ENCODE measurements at places on chromosomes 2 and 18. TPM values are rescaled to one million over a fixed set of nuclear protein-coding genes. Genes with fewer than 3 reads are reported as not detected.

- no peak for DNase-seq
Measured at GRCh38 chr18:45359275-45360009, 255.8 kb upstream of the SLC14A2 start.

- DNase-seq, result no peak
Measured at GRCh38 chr2:54083445-54083844, 32.0 kb upstream of the ACYP2 start.

GRCh38 chr2:194566907-194567660, 1089.9 kb upstream of the SLC39A10 start:
- DNase-seq, result no peak

DNA sequence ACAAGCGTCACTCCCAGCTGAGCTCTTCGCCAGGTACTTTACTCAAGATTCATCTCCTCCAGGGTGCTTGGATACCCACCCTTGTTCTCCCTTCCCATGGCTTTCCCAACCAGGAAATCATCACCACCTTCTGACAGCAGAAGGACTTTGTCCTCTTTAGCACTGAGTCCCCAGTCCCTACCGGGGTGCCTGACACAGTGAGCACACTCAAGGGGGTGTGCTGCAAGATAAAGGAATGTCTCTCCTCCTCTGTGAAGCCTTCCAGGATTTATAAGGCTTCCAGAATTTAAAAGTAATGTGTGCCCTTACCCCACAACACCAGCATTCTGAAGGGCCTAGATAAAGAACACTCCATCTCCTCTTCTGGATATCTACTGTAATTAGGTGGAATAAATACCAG, 39.6 kb downstream of the ACVR1 start:
- no peak for DNase-seq

DNA sequence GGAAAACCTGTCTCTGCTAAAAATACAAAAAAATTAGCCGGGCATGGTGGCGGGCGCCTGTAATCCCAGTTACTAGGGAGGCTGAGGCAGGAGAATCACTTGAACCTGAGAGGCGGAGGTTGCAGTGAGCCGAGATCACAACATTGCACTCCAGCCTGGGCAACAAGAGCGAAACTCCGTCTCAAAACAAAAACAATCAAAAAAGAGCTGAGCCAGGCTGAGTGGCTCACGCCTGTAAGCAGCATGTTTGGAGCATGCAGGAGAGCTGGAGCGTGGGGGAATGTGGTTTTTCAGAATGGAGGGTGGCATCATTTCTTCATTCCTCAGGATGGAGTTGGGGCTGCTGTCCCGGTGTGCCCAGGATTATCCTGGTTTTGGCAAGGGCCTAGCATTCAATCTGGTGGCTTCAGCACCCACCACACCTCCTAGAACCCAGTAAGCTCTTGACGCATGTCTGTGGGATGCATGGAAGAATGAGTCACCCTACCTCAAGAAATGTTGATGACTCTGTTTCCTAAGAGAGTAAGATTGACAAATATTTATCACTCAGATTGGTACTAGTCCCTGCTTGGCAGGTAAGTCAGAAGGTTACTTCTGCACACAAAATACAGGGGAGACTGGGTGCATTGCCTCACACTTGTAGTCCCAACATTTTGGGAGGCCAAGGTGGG, 90.2 kb upstream of the ODC1 start:
- peak; percentile 21 for DNase-seq

GRCh38 chr2:30127016-30127893, 19.6 kb upstream of the YPEL5 start:
- no peak for DNase-seq

- no peak for DNase-seq
Measured at GRCh38 chr18:21496277-21496835, 104.1 kb downstream of the ESCO1 start.

GRCh38 chr18:6256521-6256920, 158.2 kb downstream of the L3MBTL4 start:
- no peak for DNase-seq

DNA sequence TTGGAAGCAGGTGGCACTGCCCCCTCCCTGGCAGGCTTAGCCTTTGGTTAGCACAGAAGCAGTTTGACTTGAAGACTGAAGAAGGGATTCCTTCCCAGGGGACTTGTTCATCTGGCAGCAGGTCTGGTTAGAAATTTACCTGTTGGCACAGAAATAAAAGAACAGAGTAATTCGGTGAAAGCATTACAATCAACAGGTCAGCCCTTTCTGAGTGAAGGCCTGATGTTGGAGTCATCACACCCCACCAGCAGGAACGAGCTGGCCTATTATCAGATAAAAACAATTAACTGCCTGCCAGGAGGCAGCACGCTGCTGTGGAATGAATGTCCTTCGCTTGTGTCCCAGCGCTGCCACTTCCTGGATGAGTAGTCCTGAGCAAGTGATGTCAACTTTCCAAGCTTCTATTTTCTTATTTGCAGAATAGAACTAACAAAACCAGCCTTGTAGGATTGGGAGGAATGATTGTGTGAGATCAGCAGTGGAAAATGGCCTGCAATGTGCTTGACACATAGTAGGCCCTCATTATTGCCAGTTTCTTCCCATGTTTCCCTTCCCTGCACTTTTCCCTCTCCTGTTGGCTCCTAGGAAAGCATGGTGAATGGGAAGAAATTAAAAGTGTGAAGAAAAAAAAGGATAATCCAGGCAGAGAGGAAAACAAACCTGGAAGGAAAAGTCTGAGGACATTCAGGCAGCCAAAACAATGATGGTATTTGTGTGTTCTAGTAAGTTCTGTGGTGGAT, 29.0 kb downstream of the LGALSL start:
- no peak for DNase-seq

DNA sequence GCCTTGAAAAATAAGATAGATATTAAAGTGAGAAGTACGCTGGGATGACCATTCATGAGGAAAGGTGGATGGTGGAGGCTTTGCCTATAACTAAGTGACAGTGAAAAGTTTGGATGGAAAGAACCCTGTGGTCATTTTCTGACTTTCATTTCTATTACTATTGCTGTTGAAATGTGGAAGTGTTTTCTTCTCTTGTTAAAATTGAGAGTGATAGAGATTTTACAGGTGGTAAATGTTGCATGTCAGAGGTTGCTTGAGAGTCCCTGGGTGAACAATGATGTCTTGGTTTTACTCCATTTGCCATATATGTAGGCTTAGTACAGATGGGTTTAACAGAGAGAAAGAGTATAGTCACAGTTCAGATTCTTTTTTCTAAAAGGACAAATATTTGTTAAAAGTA, 18.4 kb downstream of the NCOA1 start:
- DNase-seq, result no peak

- no peak for DNase-seq
Measured at GRCh38 chr18:22032392-22032961, 136.9 kb upstream of the GATA6 start.

DNA sequence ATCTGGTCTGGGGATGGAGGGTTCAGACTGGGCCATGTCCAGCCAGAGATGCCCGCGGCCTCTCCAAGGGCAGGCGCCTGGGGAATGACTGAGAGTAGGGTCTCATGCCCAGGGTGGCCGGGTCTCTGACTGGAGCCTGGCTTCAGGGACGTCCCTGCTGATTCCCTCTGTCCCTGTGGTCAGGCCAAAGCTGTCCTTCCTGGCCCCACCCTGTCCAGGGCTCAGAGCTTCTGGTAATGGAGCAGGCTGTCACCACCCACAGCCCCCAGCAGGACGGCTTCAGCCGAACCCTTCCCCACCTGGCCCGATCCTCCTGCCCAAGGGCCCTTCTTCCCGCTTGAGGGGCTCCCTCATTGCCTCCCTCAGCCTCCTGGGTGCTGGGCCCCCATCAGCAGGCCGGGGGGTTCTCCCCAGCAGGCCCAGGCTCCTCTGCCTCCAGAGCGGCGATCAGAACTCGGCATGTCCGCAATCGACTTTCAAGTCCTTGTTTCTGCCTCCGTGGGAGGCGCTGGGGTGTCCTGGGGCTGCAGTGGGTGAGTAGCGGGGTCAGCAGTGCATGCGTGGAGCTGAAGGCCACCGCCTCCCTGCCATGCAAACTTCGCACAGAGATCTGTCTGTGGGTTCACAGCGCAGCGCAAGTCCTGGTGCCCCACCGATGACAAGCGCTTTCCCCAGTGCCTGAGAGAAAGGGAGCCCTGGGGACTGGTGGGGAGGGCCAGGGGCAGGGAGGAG, 18.3 kb downstream of the RAMP1 start:
- peak; percentile 68 for DNase-seq

DNA sequence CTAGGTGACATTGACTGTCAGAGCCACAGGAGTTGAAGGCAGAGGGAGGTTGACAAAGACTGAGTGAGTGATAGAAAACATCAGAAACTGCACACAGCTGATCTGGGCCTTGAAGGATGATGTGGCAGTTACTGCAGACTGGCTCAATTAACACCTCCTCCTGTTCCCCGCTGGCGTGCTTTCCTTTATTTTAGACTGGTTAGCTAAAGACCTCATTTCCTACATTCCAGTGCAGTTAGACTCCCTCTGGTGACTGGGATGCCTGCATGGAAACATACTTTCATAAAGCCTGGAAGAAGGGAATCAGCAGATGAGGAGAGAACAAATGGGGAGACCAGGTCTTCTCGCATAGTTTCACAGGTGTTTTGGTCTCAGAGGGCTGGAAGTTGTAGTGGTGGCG, 7.1 kb downstream of the TPGS2 start:
- DNase-seq, result no peak

DNA sequence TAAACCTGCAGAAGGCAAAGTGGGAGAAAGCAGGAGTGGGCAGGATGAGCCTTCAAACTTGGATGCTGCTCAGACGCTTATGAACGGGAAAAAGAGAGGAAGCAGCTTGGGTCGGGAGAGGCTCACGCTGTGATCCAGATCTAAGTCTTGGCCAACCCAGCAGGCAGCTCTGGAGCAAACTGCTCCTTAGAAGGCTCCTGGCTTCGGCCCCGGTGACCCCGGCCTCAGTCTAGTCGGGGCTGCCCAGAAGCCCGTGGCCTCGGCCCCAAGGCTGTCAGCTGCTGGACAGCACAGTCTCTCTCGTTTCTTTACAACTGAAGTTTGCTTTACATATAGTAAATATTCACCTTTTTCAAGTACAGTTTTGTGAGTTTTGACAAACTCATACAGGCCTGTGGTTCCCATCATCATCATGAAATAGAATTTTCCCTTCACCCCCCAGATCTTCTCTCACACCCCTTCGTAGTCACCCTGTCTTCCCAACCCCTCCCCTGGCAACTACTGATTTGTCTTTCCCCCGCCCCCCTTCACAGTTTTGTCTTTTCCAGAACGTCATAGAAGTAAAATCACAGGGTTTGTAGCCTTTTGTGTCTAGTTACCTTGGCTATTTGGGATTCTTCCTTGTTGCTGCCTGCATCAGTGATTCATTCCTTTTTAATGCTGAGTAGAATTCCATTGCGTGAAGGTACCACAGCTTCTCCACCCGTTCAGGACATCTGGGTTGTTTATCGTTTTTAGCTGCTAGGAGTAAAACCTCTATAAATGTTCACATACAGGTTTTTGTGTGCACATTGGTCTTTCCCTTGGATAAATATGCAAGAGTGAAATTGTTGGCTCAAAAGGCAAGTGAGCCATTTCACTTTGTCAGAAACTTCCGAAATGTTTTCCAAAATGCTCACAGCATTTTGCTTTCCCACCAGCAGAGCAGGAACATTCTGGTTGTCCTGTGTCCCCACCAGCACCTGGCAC, 35.1 kb downstream of the MYO7B start:
- DNase-seq, result peak; percentile 67

DNA sequence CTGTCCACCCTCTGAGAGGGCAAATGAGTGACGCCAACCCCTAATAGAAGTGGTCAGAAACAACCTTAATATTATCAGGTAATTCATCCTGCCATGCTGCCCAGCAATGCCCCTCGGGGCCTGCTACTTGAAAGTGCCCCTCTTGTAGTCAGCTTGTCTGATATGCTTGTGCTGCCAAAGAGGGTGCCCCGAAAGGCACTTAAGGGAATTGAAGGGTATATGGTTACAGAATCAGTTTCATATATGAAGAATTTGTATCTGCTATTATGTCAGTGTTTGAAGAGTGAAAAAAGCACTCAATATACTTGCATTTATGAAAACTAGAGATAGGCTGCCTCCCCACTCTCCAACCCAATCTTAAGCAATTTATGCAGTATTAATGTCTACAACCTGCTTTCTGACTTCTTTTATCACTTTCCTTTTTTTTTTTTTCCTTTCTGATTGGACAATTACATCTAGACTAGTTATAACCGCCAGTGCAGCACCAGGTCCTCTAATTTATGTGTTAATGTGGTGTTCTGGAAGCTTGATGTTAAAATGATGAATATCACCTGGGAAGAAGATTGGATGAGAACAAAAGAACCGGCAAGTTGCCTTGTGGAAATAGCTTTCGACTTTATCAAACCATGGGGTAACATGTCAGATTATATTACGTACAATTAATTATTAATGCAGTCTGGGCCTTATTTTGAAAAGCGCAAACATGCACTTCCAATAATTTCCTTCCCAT, 646.9 kb upstream of the ACVR2A start:
- no peak for DNase-seq

DNA sequence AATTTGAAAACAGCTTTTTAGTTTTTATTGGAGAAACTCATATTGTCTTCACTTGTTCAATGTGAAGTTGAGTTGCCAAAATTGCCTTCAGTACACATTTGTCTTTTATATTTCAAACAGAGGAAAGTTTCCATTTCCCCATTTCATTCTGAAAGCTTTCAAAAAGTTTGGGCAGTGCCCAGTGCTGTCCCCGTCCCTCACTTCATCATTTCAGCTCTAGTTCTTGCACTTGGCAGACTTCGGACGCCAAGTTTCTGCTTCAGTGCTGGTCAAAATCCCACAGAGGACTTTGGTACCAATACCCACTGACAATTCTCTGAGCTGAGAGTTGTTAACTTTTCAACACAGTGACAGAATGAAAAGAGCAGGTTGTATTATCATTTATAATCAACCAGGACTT, 43.4 kb upstream of the AQP4 start:
- no peak for DNase-seq

GRCh38 chr18:52325997-52326396, 14.0 kb upstream of the DCC start:
- DNase-seq, result no peak

DNA sequence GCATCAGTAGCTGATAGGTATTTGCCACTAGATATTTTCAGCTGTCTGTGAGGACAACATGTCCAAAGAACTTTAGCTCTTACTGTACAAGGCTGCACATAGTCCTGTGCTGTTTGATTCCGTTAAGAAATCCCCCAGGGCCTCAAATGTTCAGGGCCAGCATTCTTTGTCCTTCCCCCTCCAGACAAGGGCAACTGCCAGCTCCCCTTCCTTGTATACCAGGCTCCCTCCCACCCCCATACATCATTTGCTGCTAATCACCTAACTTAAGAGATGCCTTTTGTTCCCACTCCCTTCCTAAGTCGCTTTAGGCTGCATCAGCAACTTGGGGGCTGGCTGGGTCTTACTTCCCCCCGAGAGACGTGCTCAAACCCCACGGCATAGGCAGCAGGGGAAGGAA, 138.7 kb downstream of the CDH20 start:
- DNase-seq, result no peak

GRCh38 chr2:205612636-205613035, 69.7 kb upstream of the NRP2 start:
- DNase-seq, result no peak

GRCh38 chr18:75122334-75122958, 86.5 kb downstream of the PTGR3 start:
- DNase-seq, result no peak

Gene PROKR1
- total RNA-seq, result not detected

Gene KCNJ3
- total RNA-seq, result 1.1 TPM

Gene SERPINB10
- 5.6 TPM for total RNA-seq

Gene GPR155
- total RNA-seq, result 11.6 TPM

Gene MYO5B
- 3.2 TPM for total RNA-seq

Gene CHRNG
- not detected for total RNA-seq

Gene SLC30A3
- not detected for total RNA-seq

Gene LAMA3
- 1.8 TPM for total RNA-seq

Gene COL4A3
- total RNA-seq, result 18.5 TPM
